EH (cell line): ENCODE measurements at places on chromosomes 2 and 18.

DNA sequence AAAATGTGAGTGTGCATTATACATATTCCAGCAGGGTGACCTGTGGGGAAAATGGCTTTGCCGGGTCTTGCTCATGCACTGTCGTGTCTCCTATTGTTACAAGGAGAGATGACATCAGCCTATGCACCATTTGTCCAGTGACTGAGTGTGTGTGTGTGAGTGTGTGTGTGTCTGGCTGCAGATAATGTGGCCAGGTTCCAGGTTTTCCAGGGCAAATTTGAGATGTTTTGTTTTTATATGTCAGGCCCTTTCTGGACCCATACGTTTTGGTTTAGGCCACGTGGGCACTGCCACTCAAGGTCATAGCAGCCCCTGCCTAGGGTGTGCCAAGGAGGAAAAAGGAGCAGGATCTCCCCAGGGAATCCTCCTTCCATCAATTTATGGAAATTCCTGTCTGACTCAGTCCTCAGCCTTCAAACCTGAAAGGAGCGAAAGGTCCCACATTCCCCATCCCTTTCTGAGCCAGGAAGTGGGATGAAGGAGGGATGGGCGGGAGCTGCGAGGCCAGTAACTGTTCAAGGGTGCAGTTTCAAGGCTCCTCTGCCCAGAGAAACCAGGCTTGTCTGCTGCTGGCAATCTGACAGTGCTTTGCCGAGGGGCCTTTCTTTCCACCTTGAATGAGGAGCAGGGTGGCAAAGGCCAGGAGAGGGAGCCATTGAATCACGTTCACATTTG lies 93.0 kb upstream of the SMAD2 start:
- DNase-seq: peak; percentile 35

DNA sequence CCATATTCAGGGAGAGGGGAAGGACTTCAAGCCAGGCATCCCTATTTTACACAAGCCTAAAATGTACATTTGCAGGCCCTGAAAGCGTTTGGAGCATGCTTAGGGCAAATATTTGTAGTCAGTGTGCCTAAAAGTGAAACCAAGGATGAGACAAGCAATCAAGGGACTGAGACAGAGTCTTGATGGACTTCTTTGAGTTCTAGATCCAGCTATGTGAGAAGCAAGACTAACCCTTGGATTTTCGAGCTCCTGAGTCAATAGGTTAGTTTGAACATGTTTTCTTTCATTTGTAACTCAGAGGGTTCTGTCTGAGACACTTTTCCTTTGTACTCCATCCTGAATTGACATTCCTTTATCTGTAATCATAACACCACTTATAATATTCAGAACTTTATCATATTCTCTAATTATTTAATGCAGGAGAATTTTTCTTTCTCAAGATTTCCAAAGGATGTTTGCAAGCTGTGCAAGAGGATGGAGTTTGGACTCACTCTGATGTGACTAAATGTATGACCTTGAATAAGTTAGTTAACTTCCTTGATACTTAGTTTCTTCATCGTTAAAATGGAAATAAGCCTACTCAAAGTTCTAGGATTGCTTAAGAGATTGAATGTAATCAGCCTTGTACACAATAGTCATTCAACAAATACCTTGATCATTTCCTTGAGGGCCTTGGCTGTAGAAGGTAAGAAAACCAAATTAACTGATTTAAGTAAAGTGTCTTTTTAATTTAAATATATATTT lies 1237.8 kb upstream of the ZEB2 start:
- peak; percentile 8 for DNase-seq

DNA sequence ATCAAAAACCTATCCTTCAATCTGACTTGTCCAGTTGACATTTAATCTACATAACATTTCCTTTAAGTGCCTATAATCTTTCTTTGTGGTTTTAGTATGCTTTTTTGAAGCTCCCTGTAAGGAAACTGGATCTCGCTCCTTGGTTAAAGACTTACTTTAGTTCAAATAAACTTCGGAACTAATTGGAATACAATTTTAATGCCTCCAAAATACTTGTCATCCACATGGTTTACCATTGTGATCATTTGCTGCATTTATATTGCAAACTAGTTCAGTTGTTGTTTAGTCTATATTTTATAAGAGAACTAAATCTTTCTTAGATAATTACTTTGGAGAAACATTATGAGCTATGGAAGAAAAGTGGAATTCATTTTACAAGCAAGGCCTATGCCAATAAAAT lies 496.0 kb downstream of the ERBB4 start:
- no peak for DNase-seq

GRCh38 chr2:37896319-37896718 lies 28.8 kb upstream of the RMDN2 start:
- DNase-seq: peak; percentile 40

GRCh38 chr2:211181626-211182025 lies 625.2 kb downstream of the CPS1 start:
- no peak for DNase-seq

- no peak for DNase-seq
These were observed 66.0 kb downstream of the PAX3 start for GRCh38 chr2:222232839-222233238.

DNA sequence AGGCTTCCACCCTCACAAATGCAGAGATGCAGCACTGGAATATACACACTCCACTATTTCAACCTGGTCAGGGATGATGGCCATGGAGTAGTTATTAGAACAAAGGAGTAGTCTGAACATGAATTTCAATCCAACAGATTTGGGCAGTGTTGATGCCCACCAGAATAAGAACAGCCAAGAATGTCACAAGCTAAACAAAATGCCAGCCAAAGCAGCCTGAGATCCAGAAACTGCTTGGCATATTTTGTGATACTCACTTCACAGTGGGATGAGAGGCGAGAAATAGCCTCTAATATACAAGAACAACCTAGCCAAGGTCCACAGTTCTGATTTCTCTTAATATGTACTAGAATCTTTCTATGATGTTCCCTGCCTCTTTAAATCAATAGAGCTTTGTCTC lies 58.6 kb upstream of the KLF7 start:
- no peak for DNase-seq

- DNase-seq: no peak
These were observed 37.7 kb upstream of the INHBB start for GRCh38 chr2:120308038-120308910.

DNA sequence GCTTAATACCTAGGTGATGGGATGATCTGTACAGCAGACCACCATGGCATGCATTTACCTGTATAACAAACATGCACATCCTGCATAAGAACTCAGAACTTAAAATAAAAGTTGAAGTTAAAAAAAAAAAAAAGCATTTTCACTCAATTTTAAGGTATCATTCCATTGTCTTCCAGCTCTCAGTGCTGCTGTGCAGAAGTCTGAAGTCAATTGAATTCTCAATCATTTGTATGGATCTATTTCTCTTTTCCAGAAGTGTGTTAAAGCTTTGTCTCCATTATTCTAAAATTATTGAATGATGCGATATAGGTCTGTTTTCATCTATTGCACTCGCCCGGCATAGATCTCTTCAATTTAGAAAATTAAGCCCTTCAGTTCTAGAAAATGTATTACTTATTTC lies 202.5 kb upstream of the EPAS1 start:
- no peak for DNase-seq

DNA sequence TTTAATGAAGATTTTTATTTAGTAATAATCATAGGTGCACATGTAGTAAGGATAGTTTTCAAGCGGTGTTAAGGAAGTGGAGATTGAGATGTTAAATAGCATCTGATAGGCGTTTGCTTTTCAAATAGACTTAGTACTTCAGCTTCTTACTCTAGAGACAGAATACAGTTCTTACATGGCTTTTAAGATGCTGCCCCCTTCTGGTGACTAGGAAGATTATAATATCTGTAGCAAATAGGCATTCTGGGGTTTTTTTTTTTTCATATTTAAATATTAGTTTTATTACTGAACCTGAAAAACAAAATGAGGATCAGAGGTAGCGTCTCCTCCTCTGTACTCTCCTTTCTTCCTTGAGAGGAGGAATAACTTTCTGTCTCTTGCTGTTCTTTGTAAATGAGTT lies 100.2 kb downstream of the AGAP1 start:
- peak; percentile 84 for DNase-seq

- DNase-seq: no peak
These were observed 25.3 kb upstream of the LAPTM4A start for GRCh38 chr2:20076757-20077156.

- peak; percentile 75 for DNase-seq
These were observed 66.8 kb downstream of the KYNU start for GRCh38 chr2:142944264-142944663.

- DNase-seq: no peak
These were observed 43.5 kb upstream of the TMEM247 start for GRCh38 chr2:46435796-46436360.

DNA sequence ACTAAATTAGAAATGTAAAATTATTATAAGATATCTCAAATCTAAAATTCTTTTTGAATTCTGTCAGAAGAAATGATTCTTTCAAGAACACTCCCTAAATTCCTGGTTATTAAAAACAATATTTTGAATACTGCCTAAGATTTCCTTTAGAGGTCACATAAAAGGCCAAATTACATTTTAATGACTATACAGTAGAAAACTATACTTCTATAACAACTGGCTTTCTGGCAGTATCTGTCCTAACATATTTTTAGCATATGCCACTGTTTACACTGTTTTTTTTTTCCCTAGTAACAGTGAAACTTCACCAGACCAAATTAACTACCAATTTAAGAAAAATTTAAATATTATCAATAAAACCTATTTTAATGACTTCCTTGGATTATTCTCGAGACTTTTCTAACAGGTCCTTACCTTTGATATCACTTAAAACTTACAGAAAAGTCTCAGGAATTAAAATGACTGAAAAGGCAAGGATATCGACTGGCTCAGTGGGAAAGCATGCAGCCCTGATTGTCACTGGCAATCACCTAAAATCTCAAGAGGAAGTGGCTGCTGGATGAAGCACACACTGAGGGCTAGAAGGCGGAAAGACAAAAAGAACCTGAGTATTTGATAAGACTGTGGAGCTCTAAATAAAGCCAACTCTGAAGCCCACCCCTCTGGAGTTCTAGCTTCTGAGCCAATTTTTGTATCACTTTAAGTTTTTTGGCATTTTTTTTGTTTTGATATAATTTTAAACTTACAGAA lies 59.6 kb downstream of the SPIRE1 start:
- DNase-seq: peak; percentile 70

DNA sequence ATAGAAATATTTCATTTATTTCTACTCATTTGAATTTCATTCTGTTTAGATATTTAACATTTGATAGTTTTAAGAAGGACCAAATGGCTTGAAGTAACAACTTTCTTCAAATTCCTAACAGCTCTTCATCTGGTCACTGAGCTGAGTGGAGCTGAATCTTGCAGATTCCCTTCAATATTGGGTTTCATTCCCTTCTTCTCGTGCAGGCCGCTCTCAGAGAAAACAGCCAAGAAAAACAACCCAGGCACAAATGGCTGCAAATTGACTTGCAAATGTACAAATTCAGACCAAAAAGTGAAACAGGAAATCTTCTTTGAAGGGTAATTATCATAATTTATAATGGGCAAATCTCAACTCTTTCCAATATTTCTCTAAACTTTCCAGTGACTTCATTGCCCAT lies 30.3 kb upstream of the GCG start:
- no peak for DNase-seq

DNA sequence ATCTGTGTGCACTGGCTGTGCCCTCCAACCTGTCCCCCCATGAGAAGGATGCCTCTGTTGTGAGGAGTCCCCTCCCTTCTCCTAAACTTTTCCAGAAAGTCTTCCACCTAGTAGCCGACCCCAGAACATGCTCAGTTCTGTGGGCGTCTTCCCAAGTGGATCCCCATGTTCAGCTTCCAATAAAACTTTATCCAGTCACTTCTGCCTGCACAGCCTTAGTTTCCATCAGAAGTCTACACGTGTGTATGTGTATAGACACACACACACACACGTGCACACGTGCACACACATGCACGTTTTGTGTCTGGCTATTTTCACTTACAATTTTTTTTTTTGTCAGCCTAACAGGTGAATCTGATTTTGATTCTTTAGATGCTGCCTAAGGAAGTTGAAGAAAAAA lies 115.1 kb downstream of the RTP5 start:
- no peak for DNase-seq

GRCh38 chr2:191845248-191845715 lies 1.6 kb downstream of the CAVIN2 start:
- DNase-seq: peak; percentile 7

DNA sequence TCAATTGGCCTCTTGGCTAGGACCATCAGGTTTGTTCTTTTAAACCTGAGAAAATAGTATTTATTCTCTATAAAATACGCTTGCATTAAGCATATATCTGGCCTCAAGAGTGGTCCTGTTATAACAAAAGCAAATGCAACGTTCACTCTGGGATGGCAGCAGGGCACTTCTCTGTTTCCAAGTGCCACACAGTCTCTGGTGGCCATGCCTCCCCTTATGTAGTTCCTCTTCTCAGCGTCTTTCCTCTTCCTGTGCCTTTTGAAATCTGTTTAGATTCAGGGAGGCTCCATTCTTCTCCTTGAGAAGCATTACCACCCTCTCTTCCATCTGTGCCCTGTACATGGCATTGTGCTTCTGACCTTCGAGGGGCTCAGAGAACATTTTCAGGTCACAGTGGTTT lies 51.9 kb downstream of the TSHZ1 start:
- no peak for DNase-seq

DNA sequence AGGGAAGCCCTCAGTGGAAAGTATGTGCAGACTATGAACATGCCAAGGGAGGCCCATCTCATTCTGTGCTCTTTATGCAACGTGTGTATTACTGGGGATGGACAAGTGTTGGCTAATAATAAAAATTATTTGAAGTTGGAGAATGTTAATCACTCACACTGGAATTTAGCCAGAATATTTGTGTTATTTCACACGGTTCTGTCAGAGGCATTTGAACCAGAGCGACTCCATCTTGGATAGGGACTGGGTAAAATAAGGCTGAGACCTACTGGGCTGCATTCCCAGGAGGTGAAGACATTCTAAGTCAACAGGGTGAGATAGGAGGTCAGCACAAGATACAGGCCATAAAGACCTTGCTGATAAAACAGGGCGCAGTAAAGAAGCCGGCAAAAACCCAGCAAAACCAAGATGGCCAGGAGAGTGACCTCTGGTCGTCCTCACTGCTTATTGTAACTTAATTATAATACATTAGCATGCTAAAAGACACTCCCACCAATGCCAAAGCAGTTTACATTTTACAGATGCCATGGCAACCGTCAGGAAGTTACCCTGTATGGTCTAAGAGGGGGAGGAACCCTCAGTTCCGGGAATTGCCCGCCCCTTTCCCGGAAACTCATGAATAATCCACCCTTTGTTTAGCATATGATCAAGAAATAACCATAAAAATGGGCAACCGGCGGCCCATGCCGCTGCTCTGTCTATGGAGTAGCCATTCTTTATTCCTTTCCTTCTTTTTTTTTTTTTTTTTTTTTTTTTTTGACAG lies 2.6 kb upstream of the FZD5 start:
- DNase-seq: peak; percentile 47

DNA sequence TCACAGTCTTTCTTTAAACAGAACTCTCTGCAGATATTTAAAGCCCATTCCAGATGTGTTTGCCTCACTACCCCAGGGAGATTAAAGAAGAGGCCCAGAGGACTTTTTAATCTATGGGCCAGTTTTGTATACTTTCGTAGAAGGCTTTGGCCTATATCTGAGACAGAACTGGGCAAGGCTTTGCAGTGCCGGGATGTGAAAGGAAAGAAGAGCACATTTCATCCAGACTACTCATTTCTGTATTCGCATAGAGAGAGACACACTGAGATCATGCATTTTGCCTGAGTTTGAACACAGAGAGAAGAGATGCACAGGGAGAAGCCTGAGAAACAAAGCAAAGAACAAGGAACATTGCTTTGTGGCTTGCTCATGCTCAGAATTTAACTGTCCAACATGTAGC lies 54.9 kb upstream of the SLC5A7 start:
- DNase-seq: no peak

GRCh38 chr2:156657809-156658208 lies 221.6 kb downstream of the GPD2 start:
- no peak for DNase-seq

- no peak for DNase-seq
These were observed 14.8 kb downstream of the TIMM21 start for GRCh38 chr18:74163019-74163660.
